ENCODE measurements at places on chromosomes 1 and 21.

DNA sequence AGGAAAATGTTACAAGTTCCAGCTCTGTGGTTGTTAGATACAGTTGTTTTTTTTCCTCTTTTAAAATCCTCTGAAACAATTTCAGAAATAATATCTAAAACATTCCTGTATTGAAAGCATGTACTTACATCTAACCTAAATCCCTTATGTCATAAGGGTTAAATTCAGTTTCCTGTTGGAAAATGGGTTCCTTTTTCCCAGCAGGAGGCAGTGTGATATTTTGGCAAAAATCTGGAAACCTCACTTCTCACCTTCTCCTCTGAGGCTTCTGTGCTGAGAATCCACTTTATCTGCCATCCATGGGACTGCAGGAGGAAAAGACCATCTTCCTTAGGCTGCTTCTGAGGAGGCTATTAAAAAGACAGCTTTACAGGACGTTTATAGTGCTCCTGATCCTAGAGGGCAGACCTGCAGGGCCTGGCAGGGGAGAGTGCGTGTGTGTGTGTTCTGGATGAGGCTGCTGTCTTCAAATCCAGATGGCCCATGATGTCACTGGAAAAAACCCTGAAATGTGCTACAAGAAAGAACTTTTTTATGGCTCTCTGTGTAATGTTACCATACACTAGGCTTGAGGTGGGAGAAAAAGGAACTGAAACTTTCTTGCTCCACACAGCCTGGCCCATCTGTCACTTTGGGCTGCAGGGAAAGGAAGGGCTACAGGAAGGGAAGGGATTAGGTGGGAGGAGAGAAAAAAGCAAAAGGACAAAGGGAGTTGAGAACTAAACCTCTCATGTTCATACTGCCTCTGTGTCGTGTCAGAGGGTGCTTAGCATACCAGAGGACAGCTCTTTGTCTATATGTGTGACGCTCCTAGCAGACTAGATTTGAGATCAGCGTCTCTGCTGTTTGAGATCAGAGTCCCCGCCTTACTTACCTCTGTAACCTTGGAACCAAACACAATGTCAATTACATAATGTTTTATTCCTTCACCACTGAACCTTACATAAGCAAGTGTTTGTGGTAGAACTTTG is 379.2 kb upstream of the SPAG17 start:
- no peak for DNase-seq

DNA sequence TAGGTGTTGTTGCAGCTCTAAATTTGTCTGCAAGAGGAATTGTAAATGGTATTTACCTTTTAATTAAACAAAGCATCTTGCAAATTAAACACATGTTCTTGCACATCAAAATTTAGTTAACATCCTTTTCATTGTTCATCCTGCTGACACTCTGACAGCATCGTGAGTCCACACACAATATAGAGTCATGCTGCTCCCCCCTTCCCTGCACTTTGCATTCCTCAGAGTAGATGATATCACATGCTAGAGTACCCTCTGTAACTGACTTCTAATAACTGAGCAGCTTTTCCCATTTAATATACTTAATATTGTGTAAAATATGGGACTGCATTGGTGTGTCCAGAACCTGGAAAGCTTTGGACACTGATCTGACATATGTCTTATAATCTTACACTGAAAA is 138.8 kb upstream of the DPYD start:
- DNase-seq, result no peak

- DNase-seq, result no peak
Observed at GRCh38 chr1:64231153-64231552, 27.7 kb downstream of the UBE2U start.

DNA sequence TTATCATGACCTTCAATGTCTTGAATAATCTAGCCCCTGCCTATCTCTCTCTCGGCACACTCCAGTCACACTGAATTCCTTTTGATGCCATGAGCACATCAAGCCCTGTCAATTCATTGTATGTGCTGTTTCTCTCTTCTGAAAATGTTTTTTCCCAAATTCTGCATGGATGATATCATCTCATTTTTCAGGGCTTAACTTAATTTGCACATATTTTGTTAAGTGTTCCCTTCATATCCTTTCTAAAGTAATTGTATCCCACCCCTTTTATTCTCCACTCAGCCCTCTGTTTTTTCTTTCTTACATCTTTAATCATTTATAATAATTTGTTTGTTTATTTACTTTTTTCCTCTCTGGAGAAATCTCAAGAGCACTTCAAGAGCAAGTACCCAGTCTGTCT is 149.9 kb downstream of the ZNF326 start:
- DNase-seq, result no peak

GRCh38 chr1:70745199-70745598 is 302.4 kb downstream of the PTGER3 start:
- no peak for DNase-seq

- no peak for DNase-seq
Observed at GRCh38 chr1:16248603-16249516, 11.9 kb upstream of the CPLANE2 start.

- DNase-seq, result no peak
Observed at GRCh38 chr1:59298710-59299346, 1.9 kb downstream of the FGGY start.
